ENCODE measurements at places on chromosomes 7 and 10. TPM values are rescaled to one million over a fixed set of nuclear protein-coding genes. Genes with fewer than 3 reads are reported as not detected.

C10orf62 gene
- total RNA-seq: not detected

- H3K27ac ChIP-seq: no peak overlapping the region
- H3K4me3 ChIP-seq: no peak overlapping the region
- peaks cover 2% of the 10 kb centered on the region for H3K36me3 ChIP-seq
- H3K4me1 ChIP-seq: peaks cover 4% of the 10 kb centered on the region
- no peaks in the 10 kb centered on the region for H3K27me3 ChIP-seq
- DNase-seq: no peak
Measured at GRCh38 chr10:34489411-34489810, 325.7 kb downstream of the PARD3 start.

HABP2 gene
- total RNA-seq: 24.3 TPM

GRCh38 chr7:130353196-130353595 lies 8.6 kb downstream of the CPA5 start:
- no peak overlapping the region for H3K27ac ChIP-seq
- no peak overlapping the region for H3K4me3 ChIP-seq
- H3K27me3 ChIP-seq: no peaks in the 10 kb centered on the region
- H3K4me1 ChIP-seq: peaks cover 51% of the 10 kb centered on the region
- peak; percentile 33 for DNase-seq

ATRNL1 gene
- total RNA-seq: not detected

DNA sequence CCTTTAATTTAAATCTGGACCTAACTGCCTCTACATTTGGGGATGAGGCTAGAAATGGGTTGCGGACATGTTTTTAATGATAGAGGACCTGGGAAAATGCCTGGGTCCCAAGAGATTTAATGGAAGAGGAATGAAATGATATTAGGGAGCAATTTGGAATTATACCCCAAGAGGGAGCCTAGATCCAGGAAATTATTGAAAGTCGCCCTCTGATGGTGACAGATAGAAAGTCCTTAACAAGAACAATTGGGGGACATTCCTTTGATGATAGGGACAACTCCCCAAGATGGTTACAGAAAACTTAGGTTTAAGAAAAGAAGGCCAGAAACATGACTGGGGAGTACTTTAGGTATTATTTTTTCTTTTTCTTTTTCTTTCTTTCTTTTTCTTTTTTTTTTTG lies 9.5 kb upstream of the TSGA13 start:
- no peak overlapping the region for H3K4me3 ChIP-seq
- no peak overlapping the region for H3K27ac ChIP-seq
- H3K36me3 ChIP-seq: no peaks in the 10 kb centered on the region
- H3K4me1 ChIP-seq: no peaks in the 10 kb centered on the region

- peak overlapping the region; percentile 76 for H3K27ac ChIP-seq
- DNase-seq: peak; percentile 65
- peaks cover 6% of the 10 kb centered on the region for H3K4me1 ChIP-seq
- peak overlapping the region; percentile 50 for H3K4me3 ChIP-seq
Measured at GRCh38 chr7:157612664-157613561, 276.1 kb downstream of the DNAJB6 start.

DNA sequence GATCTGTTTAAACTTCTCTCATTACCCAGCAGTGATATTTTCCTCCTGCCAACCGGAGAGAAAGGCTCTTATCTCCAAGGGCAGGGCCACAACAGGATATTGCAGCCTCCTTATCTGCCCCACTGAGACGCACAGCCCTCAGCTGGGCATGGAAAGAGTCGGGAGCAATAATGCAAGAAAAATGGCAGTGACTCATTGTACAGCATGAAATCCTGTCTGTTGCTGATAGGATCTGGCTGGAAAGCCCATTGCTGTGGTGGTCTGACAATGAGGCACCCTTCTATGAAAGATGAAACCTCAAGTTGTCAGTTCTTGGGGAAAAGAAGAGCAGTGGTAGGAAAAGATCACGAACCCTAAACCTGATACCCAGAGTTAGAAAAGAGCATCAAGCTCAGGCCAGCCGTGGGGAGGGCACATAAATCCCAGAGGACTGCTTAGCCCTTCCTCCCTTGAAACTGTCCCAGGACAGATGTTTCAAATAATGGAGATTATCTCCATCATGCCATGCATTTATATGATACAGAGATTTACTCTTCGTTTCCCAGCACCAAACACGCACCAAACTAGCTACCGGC lies 47.0 kb upstream of the FIGNL1 start:
- no peaks in the 10 kb centered on the region for H3K27me3 ChIP-seq
- H3K36me3 ChIP-seq: no peaks in the 10 kb centered on the region
- peak overlapping the region; percentile 60 for H3K27ac ChIP-seq
- peaks cover 16% of the 10 kb centered on the region for H3K4me1 ChIP-seq
- H3K4me3 ChIP-seq: no peak overlapping the region

OR6V1 gene
- not detected for total RNA-seq

- DNase-seq: peak; percentile 64
- no peak overlapping the region for H3K27ac ChIP-seq
- H3K36me3 ChIP-seq: no peaks in the 10 kb centered on the region
- H3K27me3 ChIP-seq: no peaks in the 10 kb centered on the region
- no peaks in the 10 kb centered on the region for H3K4me1 ChIP-seq
Measured at GRCh38 chr10:53619671-53620070, 847.1 kb upstream of the MBL2 start.

- no peak overlapping the region for H3K27ac ChIP-seq
- H3K27me3 ChIP-seq: no peaks in the 10 kb centered on the region
- H3K4me3 ChIP-seq: no peak overlapping the region
- no peaks in the 10 kb centered on the region for H3K4me1 ChIP-seq
- no peak for DNase-seq
Measured at GRCh38 chr10:128060341-128061250, 65.6 kb downstream of the MKI67 start.

OPN4 gene
- total RNA-seq: not detected

- H3K27me3 ChIP-seq: no peaks in the 10 kb centered on the region
- DNase-seq: no peak
- no peak overlapping the region for H3K27ac ChIP-seq
- no peak overlapping the region for H3K4me3 ChIP-seq
- no peaks in the 10 kb centered on the region for H3K4me1 ChIP-seq
- no peaks in the 10 kb centered on the region for H3K36me3 ChIP-seq
Measured at GRCh38 chr7:126493801-126494200, 758.9 kb downstream of the GRM8 start.

DNA sequence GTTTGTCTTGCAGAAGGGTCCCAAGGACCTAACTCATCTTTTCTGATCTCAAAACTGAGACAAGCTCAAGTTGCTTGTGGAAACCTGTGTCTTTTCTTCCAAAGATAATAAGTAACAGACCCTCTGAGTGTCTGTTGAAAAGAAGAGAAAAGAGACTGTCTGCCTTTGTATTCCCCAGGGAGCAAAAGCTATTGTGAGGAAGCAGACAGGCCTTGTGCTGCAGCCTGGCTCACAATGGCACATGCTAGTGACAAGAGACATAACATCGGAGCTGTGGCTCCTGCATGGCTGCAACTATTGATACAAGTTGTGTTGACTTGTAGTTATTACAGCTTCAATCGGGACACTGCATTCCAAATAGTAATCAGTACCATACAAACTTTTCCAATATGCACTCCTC lies 202.9 kb downstream of the DKK1 start:
- no peaks in the 10 kb centered on the region for H3K27me3 ChIP-seq

LBX1 gene
- total RNA-seq: not detected

IQUB gene
- 0.35 TPM for total RNA-seq

DNA sequence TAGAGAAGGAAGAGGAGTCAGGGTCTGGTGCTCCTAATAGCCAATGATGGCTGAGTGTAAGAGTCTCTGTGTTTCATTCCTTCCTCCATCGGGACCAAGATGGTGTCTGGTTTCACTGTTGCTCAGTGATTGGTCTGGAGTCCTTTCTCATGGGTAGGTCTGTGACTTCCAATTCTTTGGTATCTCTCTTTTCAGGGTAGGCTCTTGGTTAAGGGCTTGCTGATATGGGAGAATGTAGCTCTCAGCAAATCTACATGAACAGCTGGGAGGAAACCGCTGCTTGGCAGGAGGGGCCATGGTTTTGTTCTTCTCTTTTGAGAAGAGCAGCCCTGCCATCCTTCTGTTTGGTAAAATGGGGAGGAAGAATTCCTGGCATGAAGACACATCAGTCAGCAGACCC lies 209.1 kb upstream of the PODXL start:
- DNase-seq: no peak
- H3K27ac ChIP-seq: no peak overlapping the region
- H3K36me3 ChIP-seq: no peaks in the 10 kb centered on the region
- peaks cover 7% of the 10 kb centered on the region for H3K4me1 ChIP-seq
- no peak overlapping the region for H3K4me3 ChIP-seq

GRCh38 chr7:32935558-32935957 lies 21.7 kb upstream of the FKBP9 start:
- no peaks in the 10 kb centered on the region for H3K4me1 ChIP-seq
- no peak overlapping the region for H3K4me3 ChIP-seq
- H3K36me3 ChIP-seq: no peaks in the 10 kb centered on the region

DNA sequence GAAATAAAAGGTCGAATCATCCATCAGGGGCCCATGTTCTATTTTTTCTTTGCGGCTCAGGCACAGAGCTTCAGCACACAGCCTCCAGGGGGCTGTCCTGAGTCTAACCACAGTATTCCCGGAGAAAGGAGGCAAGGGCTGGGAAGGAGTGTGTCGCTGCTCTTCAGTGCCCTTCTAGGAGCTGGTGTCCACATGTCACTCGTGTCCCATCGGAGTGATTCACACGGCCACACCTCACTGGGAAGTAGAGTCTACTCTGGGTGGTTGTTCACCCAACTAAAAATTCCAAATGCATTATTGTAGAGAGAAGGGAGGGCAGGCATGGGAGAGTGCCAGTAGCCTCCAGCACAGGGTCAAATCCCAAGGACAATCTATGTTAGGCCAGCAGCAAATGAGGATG lies 114.8 kb upstream of the LANCL2 start:
- peak; percentile 49 for DNase-seq
- H3K4me1 ChIP-seq: peaks cover 4% of the 10 kb centered on the region
- no peaks in the 10 kb centered on the region for H3K27me3 ChIP-seq

GRCh38 chr7:140592964-140593671 lies 47.5 kb downstream of the DENND2A start:
- no peaks in the 10 kb centered on the region for H3K27me3 ChIP-seq
- no peak for DNase-seq
- H3K4me3 ChIP-seq: no peak overlapping the region
- no peaks in the 10 kb centered on the region for H3K36me3 ChIP-seq
- no peaks in the 10 kb centered on the region for H3K4me1 ChIP-seq

TLX1 gene
- 2.3 TPM for total RNA-seq

DNA sequence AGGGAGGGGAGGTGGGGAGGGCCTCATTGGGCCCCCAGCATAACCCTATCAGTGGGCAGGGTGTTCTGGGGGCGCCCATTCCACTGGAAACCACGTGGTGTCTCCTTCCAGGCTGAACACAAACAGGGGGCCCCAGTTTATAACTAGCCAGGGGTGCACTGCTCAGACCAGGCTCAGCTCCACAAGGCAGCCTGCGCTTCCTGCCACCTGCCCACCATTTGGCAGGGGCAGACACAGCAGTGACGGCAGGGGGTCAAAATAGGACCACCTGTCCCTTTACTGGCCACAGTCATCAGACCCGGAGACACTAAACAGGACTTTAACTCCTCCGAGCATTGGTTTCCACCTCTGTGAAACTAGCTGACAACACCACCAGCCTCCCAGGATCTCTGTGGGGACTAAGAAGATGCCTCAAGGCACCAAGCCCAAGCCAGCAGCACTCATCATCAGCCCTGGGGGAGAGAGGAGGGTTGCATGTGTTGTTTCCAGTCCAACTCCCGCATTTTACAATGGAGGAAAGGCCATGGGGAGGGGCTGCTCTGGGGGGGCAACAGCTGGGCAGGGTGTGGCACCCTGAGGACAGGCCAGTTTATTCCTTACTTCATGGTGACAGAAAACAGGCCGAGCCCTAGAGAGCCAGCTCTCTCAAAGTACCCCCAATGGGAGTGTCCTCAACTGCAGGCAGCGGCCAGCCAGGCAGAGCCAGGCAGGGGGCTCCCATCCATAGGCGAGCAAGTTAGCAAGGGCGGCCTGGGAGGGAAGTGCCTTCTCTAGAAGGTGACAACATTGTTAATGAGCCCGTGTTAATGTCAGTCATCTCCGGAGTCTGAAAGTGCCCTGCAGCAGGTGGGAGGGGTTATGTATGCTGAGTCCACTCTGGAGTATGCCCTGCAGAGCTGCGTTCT lies 127.6 kb downstream of the TNS3 start:
- no peaks in the 10 kb centered on the region for H3K27me3 ChIP-seq
- DNase-seq: no peak
- H3K36me3 ChIP-seq: peaks cover 1% of the 10 kb centered on the region
- H3K4me3 ChIP-seq: no peak overlapping the region

DNA sequence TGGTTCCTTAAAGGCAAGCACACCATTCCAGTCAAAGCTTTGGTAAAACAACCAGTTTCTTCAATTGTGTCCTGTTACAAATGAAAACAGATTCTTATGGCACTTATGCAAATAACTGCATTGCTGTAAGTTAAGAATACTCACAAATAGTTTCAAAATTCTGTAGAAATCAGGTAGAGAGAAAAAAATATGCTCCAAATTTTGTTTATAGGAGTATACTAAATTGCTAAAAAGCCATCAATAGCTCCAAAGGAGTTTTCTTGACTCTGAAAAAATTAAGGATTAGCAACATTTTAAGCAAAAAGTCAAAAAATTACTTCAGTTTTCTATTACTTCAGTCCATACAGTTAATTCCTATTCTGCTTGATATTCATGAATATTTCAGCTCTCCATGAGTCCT lies 51.3 kb upstream of the KAT6B start:
- no peak for DNase-seq
- no peaks in the 10 kb centered on the region for H3K4me1 ChIP-seq
- no peaks in the 10 kb centered on the region for H3K36me3 ChIP-seq
- H3K27ac ChIP-seq: no peak overlapping the region
- no peak overlapping the region for H3K4me3 ChIP-seq

DNA sequence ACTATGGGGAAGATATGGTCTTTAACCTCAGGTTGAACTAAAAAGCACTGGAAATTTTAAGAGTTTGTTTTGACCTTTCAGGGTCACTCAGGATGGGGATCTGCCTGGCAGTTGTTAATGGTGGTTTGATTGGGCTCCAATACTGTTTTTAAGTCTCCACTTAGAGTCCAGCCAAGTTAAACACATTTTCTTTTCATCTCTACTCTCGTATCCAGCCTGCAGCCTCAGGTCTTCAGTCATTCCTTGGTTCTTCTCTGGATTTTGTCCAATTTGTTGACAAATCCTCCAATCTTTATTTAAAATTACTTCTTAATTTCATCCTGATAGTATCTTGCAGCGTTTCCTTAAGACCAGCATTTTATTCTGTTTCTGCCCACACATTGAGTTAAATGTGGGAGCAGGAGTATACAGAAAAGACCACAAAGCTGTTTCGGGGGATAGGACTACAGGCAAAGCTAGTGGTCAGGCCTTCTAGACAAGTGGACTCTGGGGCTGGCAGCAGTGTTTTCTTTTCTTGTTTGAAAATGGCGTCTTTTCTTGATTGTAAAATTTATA lies 133.2 kb upstream of the INHBA start:
- H3K4me3 ChIP-seq: no peak overlapping the region
- no peak overlapping the region for H3K27ac ChIP-seq
- no peaks in the 10 kb centered on the region for H3K4me1 ChIP-seq
- no peaks in the 10 kb centered on the region for H3K27me3 ChIP-seq
- no peak for DNase-seq
- H3K36me3 ChIP-seq: no peaks in the 10 kb centered on the region

GDF2 gene
- not detected for total RNA-seq

GRCh38 chr7:5615190-5616070 lies 166.0 kb downstream of the RNF216 start:
- no peaks in the 10 kb centered on the region for H3K36me3 ChIP-seq
- no peak overlapping the region for H3K4me3 ChIP-seq
- no peaks in the 10 kb centered on the region for H3K4me1 ChIP-seq
- no peak overlapping the region for H3K27ac ChIP-seq

SEM1 gene
- 116 TPM for total RNA-seq
